CD4-positive, alpha-beta T cell treated with Interleukin-17A for 4 hours (primary cell): ENCODE measurements at places on chromosomes 7 and 10.

GRCh38 chr7:1862560-1862959, 192.5 kb downstream of the ELFN1 start:
- DNase-seq = no peak

- no peak for DNase-seq
Measured at GRCh38 chr10:114300036-114300645, 61.1 kb downstream of the VWA2 start.

DNA sequence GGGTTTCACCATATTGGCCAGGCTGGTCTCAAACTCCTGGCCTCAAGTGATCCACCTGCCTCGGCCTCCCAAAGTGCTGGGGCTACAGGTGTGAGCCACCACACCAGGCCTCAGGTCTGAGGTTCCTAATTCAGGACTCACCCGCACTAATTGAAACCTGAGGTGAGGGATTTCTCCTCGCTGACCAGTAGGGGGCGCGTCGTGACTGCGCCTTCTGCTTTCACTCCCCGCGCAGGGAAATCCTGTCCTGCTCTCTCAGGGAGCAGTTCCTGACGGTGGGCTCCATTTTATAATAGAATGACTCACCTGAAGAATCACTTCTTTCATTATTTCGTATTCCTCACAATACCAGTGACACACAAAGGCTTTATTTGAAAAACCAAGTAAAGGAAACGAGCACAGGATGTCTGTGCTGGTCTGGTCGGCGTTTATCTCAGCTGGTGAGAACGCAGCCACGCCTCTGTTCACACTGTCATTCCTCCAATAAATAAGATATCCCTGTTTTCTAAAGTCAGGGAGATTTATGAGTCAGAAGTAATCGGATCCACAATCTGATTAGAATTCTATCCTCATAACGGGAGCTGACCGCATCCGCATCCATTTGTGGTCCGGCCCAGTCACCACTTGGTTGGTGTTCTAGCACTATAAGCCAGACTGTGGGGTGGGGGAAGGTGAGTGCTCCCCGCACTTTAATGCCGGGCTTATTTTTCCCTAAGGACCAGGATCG, 35.4 kb downstream of the BAG3 start:
- peak; percentile 93 for DNase-seq

GRCh38 chr7:7793921-7794320, 75.5 kb upstream of the RPA3 start:
- no peak for DNase-seq

DNA sequence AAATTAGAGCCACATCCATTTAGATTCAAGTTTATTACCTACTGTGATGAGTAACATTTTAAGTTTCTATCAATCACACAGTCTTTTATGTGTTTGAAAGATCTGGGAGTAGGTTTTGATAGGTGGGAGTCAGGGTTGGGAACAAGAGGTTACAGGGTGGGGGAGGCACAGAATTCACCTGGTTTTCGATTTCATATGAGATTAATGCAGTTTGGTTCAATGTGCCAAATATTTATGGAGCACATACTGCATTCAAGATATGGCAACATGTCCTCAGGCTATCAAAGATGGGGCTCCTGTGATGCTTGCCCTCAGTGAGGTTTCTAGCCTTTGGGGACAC, 564.1 kb downstream of the SUGCT start:
- DNase-seq = no peak

GRCh38 chr7:68125168-68125567, 1128.5 kb downstream of the TYW1 start:
- no peak for DNase-seq

GRCh38 chr7:45888185-45888992, at the start of gene IGFBP1:
Gene IGFBP1 (plus strand): TSS chr7:45888488. CDS start chr7:45888653, 165 bp downstream.
- no peak for DNase-seq

GRCh38 chr10:45371560-45371959, 2.5 kb upstream of the ALOX5 start:
- DNase-seq = no peak

DNA sequence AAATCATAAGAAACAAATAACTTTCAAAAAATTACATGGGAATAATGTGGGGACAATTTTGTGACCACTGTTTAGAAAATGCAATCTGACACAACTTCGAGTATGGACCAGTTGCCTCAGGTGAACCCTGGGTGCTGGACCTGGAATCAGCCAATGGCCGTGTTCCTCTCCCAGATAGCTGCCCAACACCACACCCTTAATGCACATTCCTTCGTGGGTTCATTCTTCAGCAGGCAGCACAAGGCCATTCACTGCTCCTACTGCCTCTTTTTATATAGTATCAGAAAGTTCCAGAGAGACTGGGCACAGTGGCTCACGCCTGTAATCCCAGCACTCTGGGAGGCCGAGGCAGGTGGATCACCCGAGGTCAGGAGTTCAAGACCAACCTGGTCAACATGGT, 89.1 kb upstream of the PARD3 start:
- no peak for DNase-seq

DNA sequence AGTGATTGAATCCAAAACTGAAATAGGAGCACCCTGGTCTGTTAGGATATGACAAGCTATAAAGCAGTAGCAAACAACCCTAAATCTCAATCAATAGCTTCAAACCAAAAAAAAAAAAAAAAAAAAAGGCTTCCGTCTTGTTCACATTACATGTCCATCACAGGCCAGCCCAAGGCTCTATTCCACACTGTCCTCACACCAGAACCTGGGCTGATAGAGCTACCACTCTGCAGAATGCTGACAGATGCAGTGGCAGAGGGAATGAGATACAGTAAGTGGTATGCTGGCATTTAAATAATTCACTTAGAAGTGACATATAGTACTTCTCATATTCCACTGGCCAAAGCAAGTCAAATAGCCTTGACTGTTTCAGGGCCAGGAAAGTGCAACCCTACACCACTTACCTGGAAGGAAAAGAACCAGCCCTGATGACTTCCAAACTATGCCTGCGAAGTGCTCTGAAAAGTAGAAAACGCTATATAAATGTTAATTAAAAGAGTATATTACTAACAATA, 5.8 kb downstream of the CDCA7L start:
- no peak for DNase-seq

DNA sequence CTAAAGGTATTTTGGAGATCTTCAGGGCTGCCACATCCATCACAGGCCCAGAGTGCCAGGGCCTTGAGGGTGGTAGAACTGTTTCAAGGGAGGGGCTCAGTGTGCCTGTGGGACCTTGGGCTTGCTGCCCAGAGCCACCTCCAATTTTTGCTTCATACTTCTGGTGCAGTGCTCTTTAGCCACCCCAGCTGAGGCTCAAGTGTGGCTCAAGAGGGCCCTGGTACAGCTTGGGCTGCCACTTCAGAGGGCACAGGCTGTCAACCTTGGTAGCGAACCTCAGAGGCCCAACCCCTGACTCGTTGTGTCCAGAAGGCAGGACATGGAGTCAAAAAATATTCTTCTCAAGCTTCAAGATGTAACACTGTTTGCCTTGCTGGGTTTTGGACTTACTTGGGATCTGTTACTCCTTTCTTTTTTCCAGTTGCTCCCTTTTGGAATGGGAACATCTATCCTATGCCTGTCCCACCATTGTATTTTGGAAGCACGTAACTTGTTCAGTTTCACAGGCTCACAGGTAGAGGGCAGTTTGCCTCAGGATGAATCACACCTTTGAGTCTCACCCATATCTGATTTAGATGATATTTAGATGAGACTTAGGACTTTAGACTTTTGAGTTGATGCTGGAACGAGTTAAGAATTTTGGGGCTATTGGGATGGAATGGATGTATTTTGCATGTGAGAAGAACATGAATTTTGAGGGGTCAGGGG, 224.8 kb downstream of the RPS24 start:
- DNase-seq = no peak

GRCh38 chr10:5411941-5412276, 448 bp upstream of the NET1 start:
- no peak for DNase-seq

DNA sequence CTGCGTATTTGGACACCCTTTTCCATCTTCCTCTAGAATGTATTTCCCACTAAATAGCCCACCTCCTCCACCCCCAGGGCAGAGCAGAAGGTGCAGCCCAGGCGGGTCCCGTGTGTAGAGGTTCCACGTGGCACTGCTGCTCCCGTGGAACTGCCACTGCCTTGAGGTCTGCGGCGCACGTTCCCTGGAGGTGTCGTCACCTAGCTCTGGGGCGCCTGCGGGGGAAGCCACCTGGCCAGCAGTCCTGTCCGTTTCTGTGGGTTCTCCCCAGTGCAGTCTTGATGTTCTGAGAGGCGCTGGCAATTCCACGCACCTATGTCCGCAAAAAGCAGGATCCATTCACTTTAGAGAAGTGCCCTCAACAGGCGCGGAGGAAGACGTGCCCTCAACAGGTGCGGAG, 21.9 kb downstream of the BNIP3 start:
- DNase-seq = no peak

DNA sequence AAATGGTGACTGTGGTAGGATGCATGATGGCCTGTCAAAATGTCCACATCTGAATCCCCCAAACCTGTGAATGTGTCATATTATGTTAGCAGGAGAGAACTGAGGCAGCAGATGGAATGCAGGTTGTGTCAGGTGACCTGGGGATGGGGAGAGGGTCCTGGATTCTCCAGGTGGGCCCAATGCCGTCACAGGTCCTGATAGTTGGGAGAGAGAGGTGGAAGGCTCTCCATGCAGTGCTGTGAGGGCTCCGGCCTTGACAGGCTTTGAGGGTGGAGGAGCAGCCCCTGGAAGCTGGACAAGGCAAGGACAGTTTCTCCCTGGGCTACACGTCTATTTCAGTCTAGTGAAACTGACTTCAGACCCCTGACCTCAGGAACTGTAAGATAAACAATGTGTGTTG, 330.9 kb upstream of the ZNF32 start:
- DNase-seq = no peak

GRCh38 chr7:41940760-41941343, 238.0 kb upstream of the INHBA start:
- peak; percentile 51 for DNase-seq

- no peak for DNase-seq
Measured at GRCh38 chr10:89949496-89949895, 248.1 kb downstream of the KIF20B start.

DNA sequence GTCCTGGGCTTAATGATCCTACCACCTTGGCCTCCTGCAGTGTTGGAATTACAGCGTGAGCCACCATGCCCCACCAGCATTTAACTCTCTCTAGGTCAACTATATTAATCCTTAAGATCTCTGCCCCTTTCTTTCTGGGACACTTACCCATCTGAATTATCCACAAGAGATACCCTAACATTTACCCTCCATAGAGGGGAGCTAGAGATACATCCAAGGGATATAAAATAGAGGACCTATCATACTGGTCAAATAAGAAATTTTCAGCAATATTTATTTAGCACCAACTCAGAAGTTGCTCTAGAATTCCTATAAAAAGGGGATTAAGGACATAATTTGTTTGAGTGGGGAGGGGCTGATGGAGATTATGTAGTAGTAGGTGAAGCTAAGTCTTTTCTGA, 96.5 kb downstream of the OTUD1 start:
- DNase-seq = no peak

- no peak for DNase-seq
Measured at GRCh38 chr7:26843705-26844104, 20.7 kb downstream of the SKAP2 start.

DNA sequence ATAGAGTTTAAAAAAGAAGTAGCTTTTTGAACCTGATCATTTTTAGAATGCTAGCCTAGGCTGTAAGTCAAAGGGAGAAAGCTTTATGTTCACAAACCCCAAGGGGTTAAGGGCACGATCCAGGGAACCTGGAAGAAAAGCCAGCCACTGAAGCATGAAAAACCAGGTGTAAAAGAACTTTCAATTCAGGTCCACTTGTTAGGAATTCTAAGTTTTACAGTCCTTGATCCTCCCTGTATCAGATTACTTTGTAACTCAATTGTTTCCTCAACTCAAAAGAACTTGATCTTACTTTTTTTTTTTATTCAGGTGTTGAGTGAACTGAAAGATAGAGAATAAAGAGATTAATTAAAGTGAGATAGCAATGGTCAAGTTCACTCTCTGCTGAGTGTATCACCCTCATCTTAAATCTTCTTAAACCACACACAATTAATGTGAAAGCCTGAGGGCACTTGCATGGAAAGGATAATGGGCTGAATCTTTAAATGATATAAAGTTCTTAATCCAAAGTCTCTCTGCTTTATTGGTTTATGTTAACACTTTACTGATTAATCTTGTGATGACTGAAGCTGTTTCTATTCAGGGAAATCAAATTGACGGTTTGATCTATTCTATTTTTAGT, 672.2 kb upstream of the LRRN3 start:
- no peak for DNase-seq

DNA sequence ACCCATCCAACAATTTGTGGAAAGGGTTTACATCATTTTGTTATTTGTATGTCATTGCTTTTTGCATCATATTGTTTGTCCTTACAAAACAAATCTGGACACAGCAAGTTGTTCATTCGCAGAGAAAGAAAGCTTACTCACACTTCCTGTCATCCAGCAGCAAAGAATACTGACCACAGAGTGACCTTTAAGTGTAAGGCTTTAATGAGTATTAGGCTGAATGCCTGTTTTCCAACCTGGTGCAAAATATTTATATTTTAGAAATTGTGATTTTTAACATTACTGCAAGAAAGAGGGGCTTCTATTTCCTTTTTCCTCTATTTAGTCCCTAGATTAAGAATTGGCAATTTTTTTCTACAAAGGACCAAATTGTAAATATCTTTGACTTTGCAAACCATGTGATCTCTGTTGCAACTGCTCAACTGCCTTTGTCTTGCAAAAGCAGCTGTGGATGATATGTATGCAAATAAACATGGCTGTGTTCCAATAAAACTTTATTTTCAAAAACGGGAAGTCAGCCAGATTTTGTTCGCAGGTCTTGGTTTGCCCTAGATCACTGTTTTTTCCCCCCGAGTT, 27.8 kb upstream of the ITGB1 start:
- DNase-seq = no peak

DNA sequence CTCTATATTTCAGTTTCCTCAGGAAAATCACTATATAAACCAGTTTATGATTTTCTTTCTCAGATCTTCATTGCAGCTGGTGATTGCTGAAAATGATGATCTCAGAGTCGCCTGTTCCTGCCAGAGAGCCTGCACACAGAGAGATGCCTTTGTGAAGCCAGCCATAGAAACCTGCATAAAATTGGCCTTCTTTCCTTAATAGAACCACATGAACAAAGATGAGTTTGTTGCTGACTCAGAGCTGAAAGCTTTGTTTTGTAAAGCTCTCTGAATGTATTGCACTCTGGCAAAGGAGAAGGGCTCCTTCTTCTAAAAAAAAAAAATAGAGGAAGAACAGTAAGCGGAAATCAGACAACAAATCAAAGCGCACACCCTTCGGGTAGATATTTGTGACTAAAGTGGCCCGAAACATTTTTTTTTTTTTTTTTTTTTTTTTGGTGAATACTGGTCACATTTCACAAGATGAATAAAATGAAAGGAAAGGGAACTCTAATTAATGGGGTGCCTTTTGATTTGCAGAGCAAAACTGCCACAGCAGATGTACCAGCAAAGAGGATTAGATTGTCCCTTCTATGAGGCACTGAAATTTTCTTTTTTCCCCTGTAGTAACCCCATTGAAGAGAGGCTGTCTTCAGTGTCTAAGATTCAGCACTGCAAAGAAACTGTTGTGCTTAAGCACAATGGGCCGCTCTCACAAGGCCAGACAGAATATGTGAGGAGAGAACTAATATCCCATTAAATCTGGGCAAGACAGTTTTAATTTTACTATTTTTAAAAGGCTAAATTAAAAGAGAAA, 75.1 kb upstream of the PTPRZ1 start:
- DNase-seq = no peak
